ENCODE measurements at places on chromosomes 6 and 20.

DNA sequence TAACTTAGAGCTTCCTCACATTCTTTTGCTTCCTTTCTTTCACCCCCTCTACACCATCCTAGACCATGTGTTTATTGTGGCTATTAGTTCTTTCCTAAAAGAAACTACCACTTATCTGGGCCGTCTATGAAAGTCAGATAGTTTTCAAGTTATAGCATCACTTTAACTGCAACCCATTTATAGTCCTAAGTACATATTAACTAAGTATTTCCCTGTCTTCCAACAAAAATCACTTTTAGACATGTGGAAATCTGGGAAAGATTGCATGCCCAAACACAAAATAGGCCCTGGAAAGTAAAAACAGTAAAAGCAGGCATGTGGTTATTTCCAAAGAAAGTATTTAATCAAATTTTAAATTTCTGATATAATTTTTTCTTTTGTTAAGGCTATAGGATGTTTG, 5.5 kb downstream of the MYLIP start:
- DNase-seq = no peak

GRCh38 chr6:122405417-122405816, 6.0 kb downstream of the HSF2 start:
- no peak for DNase-seq

DNA sequence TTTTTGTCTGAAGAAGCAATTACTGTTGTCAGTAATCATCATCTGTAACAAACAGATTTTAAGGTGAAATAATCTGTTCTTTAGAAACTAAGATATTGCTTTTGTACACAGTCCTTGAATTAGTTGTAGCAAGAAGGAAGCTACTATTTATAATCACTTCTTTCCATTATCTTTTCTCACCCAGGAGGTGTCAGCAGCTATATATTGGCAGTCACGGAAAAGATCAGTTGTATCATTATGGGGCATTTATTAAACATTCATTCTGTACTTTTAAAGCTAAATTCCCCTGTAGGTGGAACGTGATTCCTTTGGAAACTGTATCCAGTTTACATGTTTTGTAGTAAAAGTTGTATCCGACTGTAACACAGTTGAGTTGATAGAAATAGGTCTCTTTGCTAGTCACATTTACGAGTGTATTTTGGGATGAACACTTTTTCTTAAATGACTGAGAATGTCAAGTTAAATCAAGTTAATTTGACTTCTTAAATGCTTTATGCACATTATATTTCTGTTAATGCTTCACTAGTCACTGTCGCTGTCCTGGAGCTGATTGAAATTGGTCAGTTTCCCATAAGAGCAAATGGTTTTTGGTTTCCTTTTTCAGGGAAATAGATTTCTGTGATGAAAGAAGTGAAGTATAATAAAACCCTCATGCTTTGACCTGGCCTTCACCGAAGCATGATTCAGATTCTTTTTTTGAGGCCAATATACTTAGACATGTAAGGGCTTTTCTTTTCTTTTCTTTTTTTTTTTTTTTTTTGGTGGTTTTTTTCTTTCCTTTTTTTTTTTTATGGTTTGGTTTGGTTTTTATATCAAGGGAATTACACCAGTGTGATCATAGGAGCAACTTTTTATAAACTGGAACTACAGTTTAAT, 5.1 kb downstream of the QKI start:
- no peak for DNase-seq

GRCh38 chr6:73521351-73521985, 636 bp upstream of the EEF1A1 start:
- peak; percentile 86 for DNase-seq

DNA sequence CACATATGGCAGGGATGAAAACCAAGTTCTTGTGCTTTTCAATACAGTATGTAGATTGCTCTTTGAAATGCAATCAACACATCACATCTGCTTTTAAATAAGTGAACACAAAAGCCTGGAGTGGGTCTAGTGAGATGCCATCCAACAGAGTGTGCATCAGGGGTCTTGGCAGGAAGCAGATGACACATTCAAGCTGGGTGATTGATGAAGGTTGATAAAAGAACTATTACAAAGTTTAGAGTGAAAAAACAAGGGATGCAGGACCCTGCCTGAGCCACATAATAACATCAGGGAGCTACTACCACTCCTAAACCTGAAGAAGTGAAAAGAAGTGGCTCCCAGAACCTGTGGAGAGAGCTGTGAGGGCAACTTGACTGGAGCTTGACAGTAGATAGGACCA, 16.6 kb upstream of the PLCB1 start:
- DNase-seq = no peak

- DNase-seq = no peak
Measured at GRCh38 chr6:105561486-105561885, 158.6 kb upstream of the PREP start.

- DNase-seq = no peak
Measured at GRCh38 chr6:156150391-156150790, 626.8 kb upstream of the ARID1B start.

GRCh38 chr6:142786476-142786875, 158.5 kb downstream of the HIVEP2 start:
- no peak for DNase-seq

- DNase-seq = no peak
Measured at GRCh38 chr6:35341557-35341956, 801 bp upstream of the PPARD start.

- no peak for DNase-seq
Measured at GRCh38 chr6:39303425-39304153, 10.6 kb downstream of the KCNK17 start.

DNA sequence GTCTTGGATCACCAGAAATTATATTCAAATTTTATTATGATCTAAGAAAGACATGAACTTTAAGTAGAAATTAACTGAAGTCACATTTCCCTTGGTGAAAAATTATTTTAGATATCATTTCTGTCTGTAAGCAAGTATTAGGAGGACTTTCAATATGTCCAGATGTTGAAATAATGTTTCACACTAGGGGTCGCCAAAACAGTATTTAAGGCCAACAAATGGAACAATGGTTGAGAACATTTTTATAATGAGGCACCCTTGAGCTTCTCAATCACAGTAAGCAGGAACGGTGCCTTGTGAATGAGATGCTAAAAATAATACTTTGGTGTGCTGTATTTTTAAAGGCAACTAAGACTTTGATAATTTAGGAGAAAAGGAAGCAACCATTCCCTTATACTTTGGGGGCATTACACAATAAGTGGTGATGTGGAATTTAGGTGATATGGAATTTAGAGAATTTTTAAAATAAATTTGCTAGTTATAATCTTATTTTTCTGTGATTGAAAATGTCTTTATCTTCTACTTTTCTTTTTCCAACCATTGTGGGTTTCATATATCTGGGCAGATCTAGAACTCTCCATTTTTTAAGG, 9.6 kb upstream of the SF3B5 start:
- peak; percentile 57 for DNase-seq

DNA sequence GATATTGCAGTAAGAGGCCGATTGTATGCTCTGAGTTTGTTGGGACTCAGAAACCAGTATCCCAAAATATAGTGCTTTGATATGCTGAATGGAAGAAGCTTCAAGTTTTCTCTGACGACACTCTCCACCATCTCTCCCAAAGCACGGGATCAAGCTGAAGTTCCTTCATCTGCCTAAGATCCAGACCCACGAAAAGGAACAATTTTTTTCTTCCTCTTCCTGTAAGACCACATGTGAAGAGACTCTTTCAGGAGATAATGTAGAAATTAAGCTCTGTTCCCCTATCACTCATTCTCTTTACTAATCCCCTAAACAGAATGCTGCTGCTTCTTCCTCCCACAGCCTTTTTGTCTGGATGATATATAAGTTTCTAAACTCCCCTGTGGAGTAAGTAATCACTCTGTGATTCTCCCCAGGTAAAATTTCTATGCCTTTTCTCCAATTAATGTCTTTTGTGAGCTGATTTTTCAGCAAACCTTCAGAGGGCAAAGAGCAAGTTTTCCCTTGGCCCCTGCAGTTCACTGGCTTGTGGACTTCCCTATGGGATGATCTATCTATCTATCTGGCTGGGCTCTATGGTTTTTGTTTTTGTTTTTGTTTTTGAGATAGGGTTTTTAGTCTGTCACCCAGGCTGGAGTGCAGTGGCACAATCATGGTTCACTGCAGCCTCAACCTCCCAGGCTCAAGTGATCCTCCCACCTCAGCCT, 13.5 kb upstream of the PNRC1 start:
- DNase-seq = no peak

GRCh38 chr6:17281100-17281496, at the start of gene RBM24:
Gene RBM24, plus strand, starts transcription at chr6:17281361. Its CDS starts 221 bp downstream, at chr6:17281582.
- peak; percentile 42 for DNase-seq

- DNase-seq = no peak
Measured at GRCh38 chr20:38197217-38197616, 32.1 kb upstream of the TGM2 start.

GRCh38 chr6:36129941-36130666, at the start of gene MAPK13:
Gene MAPK13, plus strand, starts transcription at chr6:36130513. Its CDS starts 70 bp downstream, at chr6:36130583.
- peak; percentile 57 for DNase-seq

- no peak for DNase-seq
Measured at GRCh38 chr6:100475554-100476320, 11.0 kb upstream of the SIM1 start.

DNA sequence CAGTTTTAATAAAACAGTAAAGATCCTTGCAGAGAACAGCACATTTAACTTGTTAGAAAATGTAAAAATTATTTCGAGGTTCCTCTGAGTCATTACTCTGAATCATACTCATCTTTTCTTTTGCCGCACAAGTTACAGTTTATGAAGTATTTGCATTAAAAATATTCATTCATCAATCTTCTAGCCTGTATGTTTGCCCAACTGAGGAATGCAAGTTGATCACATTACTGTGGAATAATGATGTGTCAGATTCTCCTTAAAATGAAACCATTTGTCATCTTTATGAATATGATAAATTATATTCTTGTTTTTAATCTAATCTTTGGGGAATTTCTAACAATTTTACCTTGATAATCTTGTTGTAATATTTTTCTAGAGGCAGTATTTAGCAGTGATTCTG, 340.4 kb upstream of the OPRM1 start:
- DNase-seq = no peak

- DNase-seq = no peak
Measured at GRCh38 chr20:22429175-22430153, 154.9 kb downstream of the FOXA2 start.

GRCh38 chr6:88360203-88360797, 194.2 kb upstream of the CNR1 start:
- no peak for DNase-seq

DNA sequence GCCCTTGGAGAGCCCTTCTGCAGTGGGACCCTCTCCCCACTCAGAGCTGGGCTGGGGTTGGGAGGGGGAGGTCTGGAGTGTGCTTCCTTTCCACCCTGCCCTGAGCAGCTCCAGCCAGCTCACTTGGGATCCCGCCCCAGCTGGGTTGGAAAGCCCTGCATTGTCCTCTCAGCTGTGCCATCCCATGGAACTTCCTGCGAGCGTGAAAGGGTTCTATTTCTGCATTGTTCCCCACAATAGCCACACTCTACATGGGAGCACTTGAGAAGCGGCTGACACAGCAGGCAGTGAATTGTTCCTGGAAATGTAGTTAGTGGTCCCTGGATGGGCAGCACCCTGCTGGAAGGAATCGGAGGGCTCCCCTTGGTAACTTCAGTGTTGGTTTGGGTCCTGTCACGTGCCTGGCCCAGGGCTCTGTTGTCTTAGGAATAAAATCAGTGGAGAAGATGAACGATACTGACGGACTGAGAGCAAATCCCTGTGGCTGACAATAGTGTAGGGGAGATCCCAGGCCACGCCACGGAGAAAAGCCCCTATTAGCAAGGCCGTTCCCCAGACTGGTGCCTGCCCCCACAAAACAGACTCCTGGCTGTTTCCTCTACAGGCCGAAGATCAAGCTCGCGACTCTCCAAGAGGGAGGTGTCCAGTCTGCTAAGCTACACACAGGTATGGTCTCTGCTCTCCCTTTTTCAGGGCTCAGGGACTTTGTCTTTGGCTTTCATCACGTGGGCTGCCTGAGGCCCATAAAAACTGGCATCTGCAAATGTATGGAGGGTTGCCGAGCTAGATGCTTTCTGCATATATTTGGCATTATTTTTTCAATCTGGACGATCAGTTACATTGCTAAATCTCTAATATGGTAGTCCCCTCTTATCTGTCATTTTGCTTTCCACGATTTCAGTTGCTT, 18.8 kb downstream of the DNMT3B start:
- peak; percentile 49 for DNase-seq

DNA sequence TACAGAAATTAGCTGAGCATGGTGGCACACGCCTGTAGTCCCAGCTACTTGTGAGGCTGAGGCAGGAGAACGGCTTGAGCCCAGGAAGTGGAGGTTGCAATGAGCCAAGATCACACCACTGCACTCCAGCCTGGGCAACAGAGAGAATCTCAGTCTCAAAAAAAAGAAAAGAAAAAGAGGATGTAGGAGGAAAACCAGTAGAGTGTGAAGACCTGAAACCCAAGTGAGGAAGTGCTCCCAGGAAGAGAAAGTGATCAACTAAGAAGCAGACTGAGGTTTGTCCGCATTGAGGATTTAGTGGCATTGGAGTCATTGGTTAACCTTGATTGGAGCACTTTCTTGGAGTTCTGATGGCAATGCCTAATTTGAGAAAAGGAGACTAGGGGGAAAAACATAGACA, 20.6 kb upstream of the TASP1 start:
- DNase-seq = no peak

- no peak for DNase-seq
Measured at GRCh38 chr20:23200914-23201313, 114.8 kb upstream of the CD93 start.

- DNase-seq = no peak
Measured at GRCh38 chr6:126923807-126924206, 194.7 kb upstream of the RSPO3 start.

- no peak for DNase-seq
Measured at GRCh38 chr20:50762045-50762422, 30.7 kb downstream of the PARD6B start.

GRCh38 chr6:160428818-160429619, 80.8 kb downstream of the SLC22A3 start:
- no peak for DNase-seq

GRCh38 chr6:167565884-167566599, 241.2 kb downstream of the TTLL2 start:
- peak; percentile 47 for DNase-seq

GRCh38 chr6:73514746-73515110, 6.1 kb downstream of the EEF1A1 start:
- no peak for DNase-seq

DNA sequence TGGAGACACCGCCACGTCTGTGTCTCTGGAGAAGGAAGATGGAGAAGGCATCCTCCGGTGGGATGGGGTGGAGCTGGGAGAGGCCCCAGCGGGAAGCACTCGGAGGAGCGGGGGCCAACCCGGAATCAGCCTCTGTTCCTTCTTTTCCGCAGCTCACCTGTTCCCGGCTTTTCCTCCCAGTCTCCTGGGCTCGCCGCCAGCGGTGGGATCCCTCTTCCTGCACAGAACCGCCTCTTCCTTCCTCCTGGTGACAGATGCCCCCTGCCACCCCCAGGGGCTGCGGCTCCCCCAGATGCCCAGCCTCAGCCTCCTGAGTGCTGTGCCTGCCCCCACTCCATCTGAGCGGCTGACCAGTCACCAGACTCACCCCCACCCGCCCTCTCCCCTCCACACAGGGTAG, 23.3 kb downstream of the RAMACL start:
- DNase-seq = no peak

- DNase-seq = no peak
Measured at GRCh38 chr6:97805596-97805995, 522.6 kb upstream of the MMS22L start.
